ENCODE measurements at places on chromosomes 2 and 18. TPM values are rescaled to one million over a fixed set of nuclear protein-coding genes. Genes with fewer than 3 reads are reported as not detected.
A peak's percentile ranks its signal among the peaks of the same experiment; 100 is the strongest.

- H3K27me3 ChIP-seq = peaks cover 15% of the 10 kb centered on the region
- H3K4me1 ChIP-seq = peaks cover 14% of the 10 kb centered on the region
- no peaks in the 10 kb centered on the region for H3K36me3 ChIP-seq
- H3K4me3 ChIP-seq = no peak overlapping the region
- no peak overlapping the region for H3K27ac ChIP-seq
Observed at GRCh38 chr2:75476761-75477160, 84.0 kb downstream of the EVA1A start.

- no peaks in the 10 kb centered on the region for H3K27me3 ChIP-seq
- peak overlapping the region; percentile 58 for H3K27ac ChIP-seq
- DNase-seq = no peak
- H3K4me1 ChIP-seq = peaks cover 45% of the 10 kb centered on the region
Observed at GRCh38 chr2:143729296-143729814, 600.1 kb downstream of the ARHGAP15 start.

GRCh38 chr2:24972315-24972961, 683 bp upstream of the DNAJC27 start:
- H3K27ac ChIP-seq = peak overlapping the region; percentile 100
- peaks cover 15% of the 10 kb centered on the region for H3K36me3 ChIP-seq
- DNase-seq = peak; percentile 41
- H3K27me3 ChIP-seq = no peaks in the 10 kb centered on the region
- peak overlapping the region; percentile 98 for H3K4me3 ChIP-seq

- no peak overlapping the region for H3K27ac ChIP-seq
- H3K36me3 ChIP-seq = no peaks in the 10 kb centered on the region
- no peak overlapping the region for H3K4me3 ChIP-seq
- no peaks in the 10 kb centered on the region for H3K27me3 ChIP-seq
Observed at GRCh38 chr2:166765141-166765540, 123.1 kb upstream of the XIRP2 start.

DNA sequence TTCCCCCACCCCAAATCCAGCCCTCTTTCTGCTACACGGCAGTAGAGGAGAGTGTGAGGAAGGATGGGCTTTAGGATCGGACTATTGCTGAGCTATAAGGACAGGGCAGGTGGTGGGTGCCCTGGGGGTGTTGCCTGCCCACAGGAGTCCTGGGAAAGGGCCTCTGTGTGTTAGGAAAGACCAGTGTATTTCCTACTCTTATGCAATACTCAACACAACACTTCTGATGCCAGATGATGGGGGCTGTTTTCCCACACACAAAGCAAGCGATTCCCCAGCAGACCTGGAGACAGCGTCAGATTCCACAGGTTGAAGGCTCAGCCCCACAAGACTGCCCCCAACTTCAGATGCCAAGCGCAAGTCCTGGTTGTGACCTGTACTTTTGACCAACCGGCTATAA, 91.0 kb upstream of the LCLAT1 start:
- no peaks in the 10 kb centered on the region for H3K27me3 ChIP-seq
- H3K27ac ChIP-seq = no peak overlapping the region
- DNase-seq = no peak
- H3K4me1 ChIP-seq = peaks cover 16% of the 10 kb centered on the region

DNA sequence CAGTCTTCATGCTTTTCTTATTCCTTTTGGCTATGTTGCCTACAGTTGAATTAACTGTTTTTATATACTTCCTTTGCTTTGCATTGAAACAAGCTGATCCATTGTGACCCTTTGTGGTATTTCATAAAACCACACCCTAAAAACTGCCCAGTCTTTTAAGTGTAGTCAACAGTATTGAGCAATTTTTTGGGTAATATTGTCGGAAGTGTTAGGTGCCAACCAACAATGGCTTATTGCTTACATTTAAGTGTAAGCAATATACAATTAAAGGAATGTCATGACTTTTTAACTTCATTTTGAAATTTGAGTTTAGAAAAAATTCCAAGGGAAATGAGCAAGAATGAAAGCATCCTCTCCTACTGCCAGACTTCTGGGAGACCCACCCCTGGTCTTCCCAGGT, 174.1 kb downstream of the NEDD4L start:
- H3K27ac ChIP-seq = no peak overlapping the region
- H3K27me3 ChIP-seq = peaks cover 18% of the 10 kb centered on the region
- DNase-seq = no peak
- H3K4me3 ChIP-seq = no peak overlapping the region

DNA sequence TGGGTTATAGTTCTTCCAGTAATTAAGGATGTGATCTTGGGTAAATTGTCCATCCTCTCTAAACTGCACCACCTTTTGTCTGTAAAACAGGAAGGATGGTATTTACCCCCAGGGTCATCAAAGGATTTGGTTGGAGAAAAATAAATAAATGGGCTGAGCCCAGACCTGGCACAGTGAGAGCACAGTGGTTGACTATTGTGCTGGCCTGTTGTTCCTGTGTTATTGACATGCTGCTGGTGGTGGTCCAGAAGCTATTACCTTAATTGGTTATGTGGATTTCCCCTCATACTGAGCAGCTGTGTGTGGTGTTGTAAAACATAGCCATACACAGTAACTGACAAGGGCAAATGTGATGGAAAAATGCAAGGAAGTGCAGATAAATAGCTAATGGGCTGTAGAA, 746 bp upstream of the IL37 start:
- H3K27ac ChIP-seq = no peak overlapping the region
- no peak for DNase-seq
- no peaks in the 10 kb centered on the region for H3K27me3 ChIP-seq
- H3K36me3 ChIP-seq = no peaks in the 10 kb centered on the region
- H3K4me3 ChIP-seq = no peak overlapping the region

DNA sequence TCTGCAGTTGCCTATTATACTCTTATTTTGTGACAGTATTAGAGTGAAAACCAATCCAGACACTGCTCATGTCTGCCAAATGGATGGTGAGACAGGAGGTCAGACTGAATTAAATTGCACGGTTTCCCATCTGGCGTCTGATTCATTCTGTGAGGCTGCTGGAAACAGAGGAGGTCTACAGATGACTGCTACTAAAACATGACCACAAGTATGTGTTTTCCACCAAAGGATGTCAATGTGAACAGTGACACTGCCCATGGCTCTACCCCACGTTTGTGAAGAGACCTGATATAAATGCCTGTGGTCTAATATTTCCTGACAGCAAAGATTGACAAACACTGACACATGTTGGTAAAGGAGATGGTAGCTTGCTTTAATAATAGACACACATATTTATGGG, 104.3 kb upstream of the ST6GAL2 start:
- H3K27ac ChIP-seq = no peak overlapping the region
- no peaks in the 10 kb centered on the region for H3K36me3 ChIP-seq
- no peak overlapping the region for H3K4me3 ChIP-seq
- DNase-seq = no peak
- H3K27me3 ChIP-seq = no peaks in the 10 kb centered on the region

DNA sequence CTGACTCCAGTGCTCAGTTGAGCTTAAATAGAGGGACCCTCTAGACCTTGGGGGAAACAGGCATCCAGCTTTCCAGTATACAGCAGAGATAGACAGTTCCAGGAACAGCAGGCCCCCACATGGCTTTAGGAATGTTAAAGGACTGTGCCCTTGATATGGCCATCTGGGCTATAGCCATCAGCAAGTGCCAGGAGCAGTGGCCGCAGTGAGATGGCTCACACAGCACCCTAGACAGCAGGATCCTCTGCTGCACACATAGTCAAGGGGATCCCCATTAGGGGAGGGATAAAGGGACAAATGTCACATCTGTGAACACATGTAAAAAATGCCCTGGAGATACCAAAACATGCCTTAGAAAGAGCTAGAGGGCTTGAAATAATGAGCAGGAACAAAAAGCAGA, 213.4 kb downstream of the PTH2R start:
- DNase-seq = no peak
- no peaks in the 10 kb centered on the region for H3K27me3 ChIP-seq
- H3K4me3 ChIP-seq = no peak overlapping the region

- H3K27ac ChIP-seq = peak overlapping the region; percentile 45
- no peaks in the 10 kb centered on the region for H3K27me3 ChIP-seq
Observed at GRCh38 chr2:20333738-20334137, 16.9 kb downstream of the PUM2 start.

The DHRS9 gene
- 4.6 TPM for total RNA-seq

The MCFD2 gene
- total RNA-seq = 50.1 TPM

The DOK6 gene
- total RNA-seq = not detected

The DNAH7 gene
- total RNA-seq = 0.02 TPM

The ASPRV1 gene
- 1.0 TPM for total RNA-seq

The ATP8B1 gene
- not detected for total RNA-seq

The AQP4 gene
- total RNA-seq = not detected

The MC4R gene
- total RNA-seq = not detected
